ENCODE measurements at places on chromosomes 1 and 21. TPM values are rescaled to one million over a fixed set of nuclear protein-coding genes. Genes with fewer than 3 reads are reported as not detected.

The UBL4B gene
- not detected for polyA plus RNA-seq

The LYST gene
- 3.6 TPM for polyA plus RNA-seq

The IGSF9 gene
- not detected for polyA plus RNA-seq

The SCCPDH gene
- 47.8 TPM for polyA plus RNA-seq

The MARK1 gene
- 0.03 TPM for polyA plus RNA-seq

The ATP1A4 gene
- 0.63 TPM for polyA plus RNA-seq

The THEM5 gene
- not detected for polyA plus RNA-seq

The INSRR gene
- not detected for polyA plus RNA-seq

The BMP8A gene
- polyA plus RNA-seq = not detected

DNA sequence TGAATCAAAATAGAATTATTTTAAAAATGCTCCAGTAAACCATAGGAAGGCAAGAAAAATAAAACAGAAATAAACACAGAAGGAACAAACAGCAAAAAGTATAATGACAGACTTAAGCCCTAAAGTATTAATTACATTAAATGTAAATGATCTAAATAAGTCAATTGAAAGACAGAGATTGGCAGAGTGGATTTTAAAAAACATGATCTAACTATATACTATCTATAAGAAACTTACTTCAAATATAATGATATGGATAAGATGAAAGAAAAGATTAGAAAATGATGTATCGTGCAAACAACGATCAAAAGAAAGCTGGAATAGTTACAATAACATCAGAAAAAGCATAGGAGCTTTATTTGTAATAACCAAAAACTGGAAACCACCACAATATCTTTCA is 90.8 kb downstream of the CAMK2N1 start:
- DNase-seq = no peak
- H3K4me1 ChIP-seq = no peaks in the 10 kb centered on the region
- no peaks in the 10 kb centered on the region for H3K36me3 ChIP-seq
- H3K4me3 ChIP-seq = no peak overlapping the region
- no peaks in the 10 kb centered on the region for H3K27me3 ChIP-seq

DNA sequence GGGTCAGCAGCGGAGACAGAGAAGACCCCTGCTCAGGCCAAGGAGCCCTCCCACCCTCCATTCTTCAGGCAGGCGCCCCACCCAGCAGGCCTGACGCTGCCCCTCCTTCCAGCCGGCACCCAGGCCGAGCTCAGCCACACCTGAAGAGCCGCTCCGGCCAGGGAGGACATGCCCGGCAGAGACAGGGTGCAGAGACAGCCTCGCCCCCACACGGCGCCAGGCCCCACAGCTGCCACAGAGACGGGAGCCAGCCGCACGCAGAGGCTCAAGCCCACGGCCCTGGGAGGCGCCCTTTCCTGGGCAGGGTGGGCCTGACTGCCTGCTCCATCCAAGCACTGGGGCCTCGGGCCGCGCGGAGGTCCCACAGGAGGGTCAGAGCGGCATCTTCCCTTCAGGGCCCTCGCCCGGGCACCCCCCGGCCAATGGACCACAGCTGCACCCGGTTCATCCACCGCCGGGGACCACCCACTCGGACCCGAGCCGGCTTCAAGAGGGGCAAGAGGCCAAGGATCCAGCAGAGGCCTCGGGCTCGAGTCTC is 5.2 kb downstream of the TTLL10 start:
- no peak for DNase-seq
- H3K4me1 ChIP-seq = no peaks in the 10 kb centered on the region
- H3K36me3 ChIP-seq = no peaks in the 10 kb centered on the region

GRCh38 chr1:188056011-188056410 is 1227.3 kb downstream of the PLA2G4A start:
- no peaks in the 10 kb centered on the region for H3K27me3 ChIP-seq
- H3K27ac ChIP-seq = no peak overlapping the region
- no peak for DNase-seq

DNA sequence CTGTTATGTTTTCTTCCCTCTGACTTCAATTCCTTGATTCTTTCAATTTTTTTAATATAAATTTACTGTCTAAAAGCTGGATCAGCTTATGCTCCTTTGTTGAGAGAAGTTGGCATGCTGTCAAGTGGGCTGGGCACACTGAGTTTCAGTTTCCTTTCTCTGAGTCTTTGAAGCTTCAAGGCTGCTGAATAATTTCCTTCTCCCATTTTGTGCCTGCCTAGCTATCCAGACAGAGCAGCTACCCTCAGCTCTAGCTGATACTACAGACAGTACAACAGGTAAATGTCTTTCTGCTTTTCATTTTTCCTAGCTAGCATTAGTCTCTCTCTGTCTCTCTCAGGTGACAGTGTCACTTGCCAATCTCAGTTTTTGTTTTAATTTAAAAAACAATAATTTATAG is at the start of gene IFI44:
IFI44 (plus strand) TSS at position 204 of the 400 bp plus-strand sequence. CDS start 365 bp downstream, outside the sequence.
- peak within 1 kb of the TSS; percentile 82 for H3K27ac ChIP-seq
- no peaks in the 10 kb centered on the region for H3K4me1 ChIP-seq
- peak within 1 kb of the TSS; percentile 95 for H3K4me3 ChIP-seq
- H3K27me3 ChIP-seq = no peaks in the 10 kb centered on the region
- DNase-seq = peak; percentile 75

DNA sequence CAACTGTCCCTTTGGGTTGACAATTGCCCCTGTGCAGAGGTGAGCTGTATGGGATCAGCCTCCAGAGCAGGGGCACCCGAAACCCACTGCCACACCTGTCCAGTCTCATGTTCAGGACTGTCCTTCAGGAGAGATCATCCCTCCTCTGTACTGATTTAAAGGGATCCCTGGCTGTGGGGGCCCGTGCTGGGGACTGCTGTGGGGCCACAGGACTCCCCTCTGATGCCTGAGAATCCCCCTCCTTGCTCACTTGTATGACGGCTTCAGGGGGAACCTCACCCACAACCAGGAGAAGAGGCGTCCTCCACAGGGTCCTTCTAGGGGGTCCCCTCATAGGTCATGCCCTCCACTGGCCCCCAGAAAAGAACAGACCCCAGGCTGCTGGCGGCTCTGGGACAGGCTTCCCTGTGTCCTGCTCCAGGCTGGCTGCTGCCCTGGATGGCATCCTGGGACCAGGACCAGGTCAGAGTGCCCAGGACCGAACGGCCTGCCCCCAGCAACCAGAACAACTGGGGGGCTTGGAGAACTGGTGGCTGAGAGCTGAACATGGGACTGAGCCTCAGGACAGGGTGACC is 77.5 kb upstream of the ACTRT2 start:
- no peak overlapping the region for H3K4me3 ChIP-seq
- H3K4me1 ChIP-seq = no peaks in the 10 kb centered on the region
- no peaks in the 10 kb centered on the region for H3K27me3 ChIP-seq
- H3K36me3 ChIP-seq = no peaks in the 10 kb centered on the region

GRCh38 chr21:41786509-41786987 is 19.7 kb upstream of the RIPK4 start:
- H3K4me3 ChIP-seq = no peak overlapping the region
- H3K36me3 ChIP-seq = no peaks in the 10 kb centered on the region
- H3K4me1 ChIP-seq = no peaks in the 10 kb centered on the region
- H3K27me3 ChIP-seq = no peaks in the 10 kb centered on the region
- H3K27ac ChIP-seq = no peak overlapping the region
